ENCODE measurements at places on chromosomes 4 and X.

DNA sequence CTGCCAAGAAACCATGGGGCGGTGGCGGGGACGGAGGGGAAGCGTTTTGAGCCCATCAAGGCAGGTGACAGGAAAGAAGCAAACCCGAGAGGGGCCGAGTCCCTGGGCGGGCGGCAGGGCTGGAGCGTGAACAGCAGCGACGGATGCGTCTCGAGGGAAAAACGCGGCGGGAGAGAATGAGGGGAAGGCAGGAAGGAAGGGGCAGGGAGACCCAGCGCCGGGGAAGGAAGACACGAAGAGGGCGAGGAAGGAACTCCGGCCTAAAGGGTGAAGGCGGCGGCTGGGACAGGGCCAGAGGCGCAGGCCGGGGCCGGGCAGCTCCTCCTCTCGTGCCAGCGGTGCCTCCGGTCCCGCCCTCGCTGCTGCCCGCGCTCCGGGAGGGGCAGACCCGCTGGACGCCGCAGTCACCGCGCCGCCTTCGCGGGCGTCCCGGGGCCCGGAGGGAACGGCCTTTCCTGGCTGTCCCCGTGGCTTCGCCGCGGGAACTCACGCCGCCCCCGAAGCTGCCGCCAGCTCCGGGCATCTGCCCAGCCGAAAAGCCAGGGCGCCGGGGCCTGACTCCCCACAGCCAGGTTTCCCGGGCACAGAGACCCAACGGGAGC lies 751 bp upstream of the RGS12 start:
- no peak for DNase-seq

- no peak for DNase-seq
These were observed 80.5 kb downstream of the FAM53A start for GRCh38 chr4:1603413-1604135.

GRCh38 chrX:38961936-38962335 lies 160.7 kb downstream of the MID1IP1 start:
- DNase-seq: no peak

GRCh38 chr4:108763226-108763593 lies 357 bp upstream of the ETNPPL start:
- DNase-seq: no peak

DNA sequence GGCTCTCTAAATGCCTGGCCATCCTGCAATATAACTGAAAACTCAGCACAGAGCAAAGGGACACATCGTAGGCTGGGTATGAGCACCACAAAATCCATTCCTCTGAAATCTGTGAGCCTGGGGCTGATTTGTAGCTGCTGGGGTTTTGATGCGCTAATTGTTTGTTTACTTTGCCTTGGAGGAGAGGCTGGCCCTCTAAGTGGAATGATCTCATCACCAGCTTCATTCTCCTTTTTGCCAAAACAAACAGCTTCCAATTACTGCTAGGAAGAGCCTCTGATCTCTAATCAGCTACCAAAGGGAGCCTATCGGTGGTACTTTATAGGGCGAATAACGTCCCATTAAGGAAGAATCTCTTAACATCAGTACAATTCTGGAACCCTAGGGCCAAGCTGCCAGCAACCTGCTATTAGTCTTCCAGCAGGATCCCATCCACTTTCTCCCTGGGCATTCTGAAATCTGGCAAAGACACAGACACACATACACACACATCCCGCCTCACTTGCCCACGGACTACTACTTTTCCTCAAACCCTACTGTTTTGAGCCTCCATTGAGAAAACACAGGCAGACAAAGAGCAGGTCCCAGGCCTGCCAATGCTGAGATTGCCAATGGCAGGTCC lies 5.8 kb downstream of the ANOS1 start:
- DNase-seq: no peak

DNA sequence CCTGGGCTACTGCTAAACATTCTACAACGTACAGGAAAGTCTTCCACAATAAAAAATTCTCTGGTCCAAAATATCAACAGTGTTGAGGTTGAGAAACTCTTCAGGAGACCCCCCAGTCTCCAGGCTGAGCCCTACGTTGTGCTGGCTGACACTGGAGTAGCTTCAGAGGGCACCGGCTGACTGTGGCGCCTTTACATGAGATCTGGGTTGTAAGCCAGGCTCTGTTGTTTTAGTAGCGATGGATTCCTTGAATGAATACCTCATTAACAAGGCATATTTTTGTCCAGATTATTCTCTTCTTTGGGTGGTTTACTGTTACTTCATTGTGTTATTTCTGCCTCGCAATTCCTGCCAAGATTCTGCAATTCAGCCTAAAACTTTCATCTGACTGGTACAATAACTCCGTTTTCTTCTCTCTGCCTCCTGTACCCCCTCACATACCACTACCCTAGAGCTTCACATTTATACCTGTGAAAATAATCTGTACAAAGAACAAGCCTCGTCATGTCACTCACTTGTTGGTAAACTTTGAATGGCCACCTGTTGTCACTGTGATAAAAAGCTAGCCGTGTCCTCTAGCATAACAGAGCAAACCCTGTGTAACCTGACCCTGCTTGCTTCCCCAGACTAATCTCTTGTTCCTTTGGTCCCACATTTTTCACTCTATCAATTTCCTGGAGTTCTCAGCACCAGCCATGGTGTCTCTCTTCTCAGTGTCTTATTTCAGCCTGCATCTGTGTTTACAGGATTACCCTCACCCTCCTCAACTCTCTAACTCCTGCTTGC lies 1476.1 kb upstream of the TENM3 start:
- DNase-seq: no peak
